Activated effector memory CD4-positive, alpha-beta T cell treated with anti-CD3 and anti-CD28 coated beads, Interleukin-2, amount 50 U/mL, for 16 hours (primary cell): ENCODE measurements at places on chromosomes 6 and 20.

DNA sequence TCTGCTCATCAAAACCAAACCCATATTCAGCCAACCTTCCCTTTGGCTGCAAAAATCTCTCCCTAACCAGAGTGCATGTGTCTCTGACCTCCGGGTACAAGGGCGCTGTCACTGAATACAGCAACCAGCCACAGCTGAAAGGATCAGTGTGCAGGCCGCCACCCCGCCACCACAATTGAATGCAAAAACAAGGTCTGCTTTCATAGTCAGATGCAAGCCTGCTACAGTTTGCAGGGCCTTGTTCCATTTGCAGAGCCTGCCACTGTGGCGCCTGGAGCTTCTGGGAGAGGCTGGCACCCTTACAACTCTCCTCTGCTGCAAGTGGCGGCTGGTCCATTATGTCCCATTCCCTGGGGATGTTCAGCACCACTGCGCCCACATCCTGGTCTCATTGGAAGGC lies 23.5 kb downstream of the MDGA1 start:
- DNase-seq: no peak

GRCh38 chr6:113306552-113307145 lies 550.5 kb upstream of the MARCKS start:
- peak; percentile 65 for DNase-seq

DNA sequence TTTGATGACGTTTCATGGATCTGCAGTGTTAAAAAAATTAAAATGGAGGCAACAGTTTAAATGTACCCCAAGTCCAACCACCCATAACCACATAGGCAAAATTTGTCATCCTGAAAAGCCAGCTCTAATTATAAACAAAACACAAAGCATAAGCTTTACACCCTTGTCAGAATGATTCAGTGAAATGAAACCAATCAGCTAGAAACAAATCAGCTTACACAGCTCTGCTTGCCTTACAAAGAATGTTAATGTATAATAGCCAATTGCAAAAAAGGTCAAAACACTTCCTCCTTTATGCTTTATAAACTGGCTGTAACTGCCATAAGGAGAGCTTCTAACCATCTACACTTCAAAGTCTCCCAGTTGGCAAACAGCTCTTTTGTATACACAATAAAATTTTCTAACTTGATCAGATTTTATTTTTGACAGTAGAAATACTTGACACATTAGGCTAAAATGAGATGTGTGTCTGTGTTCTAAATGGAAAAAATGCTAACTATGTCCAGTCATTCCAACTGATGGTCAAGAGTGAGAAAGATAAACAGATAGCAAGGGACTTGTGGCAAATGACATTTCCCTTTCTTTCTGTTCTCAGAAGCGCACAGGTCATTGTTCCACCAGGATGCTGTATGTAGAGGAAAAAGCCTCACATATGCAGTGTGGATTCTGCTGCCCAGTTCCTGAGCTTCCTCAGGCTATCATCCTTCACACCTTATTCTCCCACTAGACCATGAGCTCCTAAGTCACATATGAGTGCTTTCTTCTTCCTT lies 344.3 kb upstream of the ID4 start:
- DNase-seq: no peak

DNA sequence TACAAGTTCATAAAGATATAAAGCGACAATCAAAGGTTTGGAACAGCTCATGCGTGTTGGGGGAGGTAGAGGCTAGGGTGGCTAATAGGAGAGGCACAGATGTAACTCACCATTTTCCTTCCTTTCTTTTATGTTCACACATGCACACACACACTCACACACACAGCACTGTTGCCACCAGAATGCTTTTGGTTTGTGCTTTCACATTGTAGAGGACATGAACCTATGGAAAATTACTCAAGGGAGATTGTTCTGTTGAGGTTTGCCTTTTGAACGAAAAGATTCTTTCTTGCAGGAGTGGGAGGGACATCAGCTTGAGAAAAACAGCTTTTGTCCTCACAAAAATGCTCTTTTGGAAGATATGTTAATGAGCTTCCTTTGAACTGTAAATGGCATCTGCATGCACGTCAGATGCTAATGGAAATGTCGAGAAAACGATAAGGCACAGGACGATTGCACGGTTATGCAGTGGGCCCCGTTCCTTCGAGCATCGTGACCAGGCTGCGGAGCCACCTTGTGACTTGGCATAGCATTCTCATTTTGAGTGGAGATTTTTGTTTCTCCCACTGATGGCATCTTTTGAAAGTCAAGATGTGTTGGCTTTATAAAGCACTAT lies 724.1 kb downstream of the KIF16B start:
- DNase-seq: no peak

DNA sequence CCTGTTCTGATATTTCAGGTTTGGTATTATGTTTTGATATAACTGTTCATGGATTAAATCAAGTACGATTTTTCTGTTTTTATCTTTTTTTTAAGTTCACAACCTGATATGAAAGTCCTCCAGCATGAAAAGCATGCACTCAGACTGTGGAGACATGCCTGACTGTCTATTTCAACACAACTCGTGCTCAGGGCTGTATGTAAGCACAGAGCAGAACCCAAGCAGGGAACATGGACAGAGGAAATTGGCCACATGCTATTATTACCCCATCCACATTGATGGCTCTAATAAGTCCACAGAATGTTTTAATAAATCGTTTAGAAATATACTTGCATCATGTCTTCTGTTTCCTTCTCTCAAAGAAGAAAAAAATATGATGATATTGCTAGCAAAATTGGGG lies 730.4 kb downstream of the C6orf118 start:
- DNase-seq: no peak

DNA sequence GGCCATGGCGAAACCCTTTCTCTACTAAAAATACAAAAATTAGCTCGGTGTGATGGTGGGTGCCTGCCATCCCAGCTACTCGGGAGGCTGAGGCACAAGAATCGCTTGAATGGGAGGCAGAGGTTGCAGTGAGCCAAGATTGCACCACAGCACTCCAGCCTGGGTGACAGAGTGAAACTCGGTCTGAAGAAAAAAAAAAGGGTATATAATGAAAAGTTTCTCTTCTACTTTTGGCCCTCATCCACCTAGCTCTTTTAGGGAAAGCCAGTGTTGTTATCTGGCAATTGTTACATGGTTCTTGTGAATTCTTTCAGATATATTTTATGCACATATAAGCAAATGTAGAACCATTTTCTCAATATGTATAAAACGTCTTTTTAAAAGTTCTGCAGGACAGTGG lies 19.0 kb downstream of the KIF3B start:
- DNase-seq: no peak
